AG04450 (cell line): ENCODE measurements at places on chromosomes 4 and X. TPM values are rescaled to one million over a fixed set of nuclear protein-coding genes. Genes with fewer than 3 reads are reported as not detected.
A peak's percentile ranks its signal among the peaks of the same experiment; 100 is the strongest.

OTOP1 gene
- polyA plus RNA-seq: not detected in 2 replicates

HS6ST2 gene
- not detected in 2 replicates for polyA plus RNA-seq

GRCh38 chrX:110026099-110026844 is 23.4 kb downstream of the TMEM164 start:
- no peak for DNase-seq

GRCh38 chr4:30117433-30117832 is 602.7 kb upstream of the PCDH7 start:
- DNase-seq: no peak

GRCh38 chrX:131633285-131633917 is 89.5 kb downstream of the OR13H1 start:
- no peak for DNase-seq

- no peak for DNase-seq
These were observed 300.7 kb downstream of the NR3C2 start for GRCh38 chr4:148141501-148141900.

GRCh38 chrX:71458866-71459265 is 74.0 kb upstream of the OGT start:
- DNase-seq: no peak

DNA sequence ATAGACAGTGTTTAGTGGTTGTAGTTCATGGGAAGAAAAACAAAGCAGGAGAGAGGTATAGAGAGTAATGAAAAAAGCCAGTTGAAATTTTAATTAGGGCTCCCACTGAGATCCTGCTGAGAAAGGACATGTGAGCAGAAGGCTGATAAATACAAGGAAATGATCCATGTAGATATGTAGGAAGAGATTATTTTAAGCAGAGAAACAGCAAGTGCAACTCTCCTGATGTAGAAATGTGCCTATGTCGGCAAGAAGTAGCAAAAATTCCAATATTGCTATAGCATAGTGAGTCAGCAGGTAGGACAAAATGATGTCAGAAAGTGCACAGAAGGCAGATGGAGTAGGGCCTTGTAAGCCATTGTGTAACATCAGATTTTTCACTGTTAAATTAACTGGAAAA is 1027.3 kb downstream of the PCDH18 start:
- DNase-seq: no peak

GRCh38 chr4:111542056-111542455 is 603.2 kb upstream of the FAM241A start:
- DNase-seq: no peak

DNA sequence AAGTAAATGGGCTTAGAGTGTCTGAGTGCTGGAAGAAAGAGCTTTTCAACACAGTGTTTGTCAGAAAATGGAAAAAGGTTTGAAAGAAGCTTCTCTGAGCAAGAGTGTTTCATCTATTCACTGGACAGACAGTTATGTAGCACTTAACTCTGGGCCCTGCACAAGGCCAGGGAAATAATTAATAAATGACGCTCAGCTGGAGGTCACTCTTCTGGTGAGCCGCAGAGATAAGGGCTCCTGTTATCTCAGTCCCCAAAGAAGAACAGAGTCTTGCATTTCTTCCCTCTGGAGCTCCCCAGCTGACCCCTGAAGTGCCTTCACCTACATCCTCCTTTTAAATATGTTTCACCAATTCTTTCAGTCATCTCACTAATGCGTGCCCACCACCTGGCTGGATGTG is 90.4 kb downstream of the SLC16A2 start:
- DNase-seq: no peak

- DNase-seq: no peak
These were observed 46.9 kb downstream of the GYPE start for GRCh38 chr4:143858456-143858855.

DNA sequence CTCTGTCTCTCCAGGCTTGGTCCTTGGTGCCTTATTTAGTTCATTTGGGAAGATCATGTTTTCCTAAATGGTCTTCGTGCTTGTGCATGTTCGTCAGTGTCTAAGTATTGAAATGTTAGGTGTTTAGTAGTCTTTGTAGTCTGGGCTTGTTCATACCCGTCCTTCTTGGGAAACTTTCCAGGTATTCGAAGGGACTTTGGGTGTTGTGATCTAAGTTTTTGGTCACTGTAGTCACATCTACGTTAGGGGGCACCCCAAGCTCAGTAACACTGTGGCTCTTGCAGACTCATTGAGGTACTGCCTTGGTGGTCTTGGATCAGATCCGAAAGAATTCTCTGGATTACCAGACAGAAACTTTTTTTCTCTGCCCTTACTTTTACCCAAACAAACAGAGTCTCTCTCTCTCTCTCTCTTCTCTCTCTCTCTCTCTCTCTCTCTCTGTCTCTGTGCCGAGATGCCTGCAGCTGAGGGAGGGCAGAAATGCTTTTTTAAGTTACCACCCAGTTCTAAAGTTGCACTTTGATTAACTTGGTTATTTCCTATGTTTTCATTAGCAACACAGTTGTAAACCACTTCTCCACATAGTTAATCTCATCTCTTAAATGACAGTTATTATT is 67.6 kb upstream of the SLC7A3 start:
- no peak for DNase-seq

ADGRG2 gene
- 0.04 TPM in 1 of 2 replicates, not detected in the other for polyA plus RNA-seq

GRCh38 chrX:18461431-18461830 is 36.0 kb downstream of the CDKL5 start:
- DNase-seq: no peak

DNA sequence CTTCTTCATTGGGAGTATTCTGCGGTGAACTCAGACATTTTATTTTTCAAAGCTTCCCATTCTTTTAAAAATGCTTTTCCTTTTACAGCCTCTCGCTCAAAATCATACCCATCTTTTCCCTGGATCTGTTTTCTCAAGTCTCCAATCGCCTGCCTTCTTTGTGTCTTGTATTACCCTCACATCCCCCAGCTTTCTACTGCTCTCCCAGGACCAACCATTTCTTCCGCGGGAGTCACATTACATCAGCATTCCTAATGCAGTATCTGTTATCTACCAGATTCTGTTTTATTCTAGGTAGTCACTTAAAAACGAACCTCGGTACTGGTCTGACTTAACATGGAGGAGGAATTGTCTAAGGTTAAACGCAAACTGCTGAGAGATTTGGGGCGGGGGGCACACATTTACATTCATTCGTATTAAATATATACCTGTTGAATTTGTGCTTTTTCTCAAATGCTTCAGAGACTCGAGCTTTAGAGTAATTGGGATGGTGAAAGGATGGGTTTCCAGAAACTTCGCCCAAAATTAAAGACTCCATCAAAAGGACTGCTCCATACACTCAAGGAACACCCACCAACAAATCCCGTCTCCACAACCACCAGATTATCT is 493 bp upstream of the UCHL1 start:
- peak; percentile 26 for DNase-seq

DNA sequence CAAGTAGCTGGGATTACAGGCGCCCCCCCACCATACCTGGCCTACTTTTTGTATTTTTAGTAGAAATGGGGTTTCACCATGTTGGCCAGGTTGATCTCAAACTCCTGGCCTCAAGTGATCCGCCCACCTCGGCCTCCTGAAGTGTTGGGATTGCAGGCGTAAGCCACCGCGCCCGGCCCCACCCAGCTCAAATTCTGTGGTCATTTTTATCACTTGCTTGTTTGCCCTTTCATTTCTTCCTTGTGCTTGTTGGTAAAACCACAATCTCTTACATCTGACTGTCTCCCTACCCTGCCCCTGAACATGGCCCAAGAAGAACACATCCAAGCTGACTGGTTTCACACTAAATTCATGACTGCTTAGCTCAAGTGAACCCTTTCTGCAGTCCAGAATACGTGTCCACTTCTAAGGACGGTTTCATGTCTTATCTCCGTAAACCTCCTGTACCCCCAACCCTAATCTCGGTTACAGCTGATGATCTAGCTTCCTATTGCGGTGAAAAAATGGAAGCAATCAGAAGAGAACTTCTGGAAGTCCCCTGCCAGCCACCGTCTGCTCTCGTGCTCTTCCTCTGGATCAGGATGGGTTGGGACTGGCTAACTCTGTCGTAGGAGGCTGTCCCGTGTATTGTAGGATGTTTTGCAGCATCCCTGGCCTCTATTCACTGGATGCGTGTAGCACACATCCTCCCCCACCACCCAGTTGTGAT is 5.4 kb upstream of the RS1 start:
- DNase-seq: no peak

- DNase-seq: no peak
These were observed 154.2 kb downstream of the SNCA start for GRCh38 chr4:89682808-89683207.

SPACA5 gene
- polyA plus RNA-seq: not detected in 2 replicates

CT55 gene
- polyA plus RNA-seq: not detected in 2 replicates
